ENCODE measurements at places on chromosomes 5 and 9.

DNA sequence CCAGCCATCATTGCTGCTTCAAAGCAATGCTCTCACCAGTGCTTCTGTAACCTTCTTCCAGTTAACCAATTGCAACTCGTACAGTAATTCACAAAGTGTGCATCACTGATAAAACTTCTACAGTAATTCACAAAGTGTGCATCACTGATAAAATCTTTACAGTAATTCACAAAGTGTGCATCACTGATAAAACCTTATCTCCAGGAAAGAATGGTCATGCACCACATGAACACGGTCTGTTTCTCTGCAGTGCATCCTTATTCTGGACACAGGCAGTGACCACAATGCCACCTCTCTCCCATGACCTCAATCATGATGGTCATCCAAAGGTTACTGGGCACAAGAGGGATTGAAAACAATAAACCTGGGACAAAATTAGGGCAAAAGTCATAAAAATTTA lies 153.6 kb downstream of the TSSK1B start:
- no peak for DNase-seq

- DNase-seq, result no peak
Observed at GRCh38 chr5:131218392-131218791, 45.5 kb upstream of the CDC42SE2 start.

GRCh38 chr9:136717399-136717798 lies 5.0 kb downstream of the DIPK1B start:
- DNase-seq, result no peak

- DNase-seq, result no peak
Observed at GRCh38 chr5:180976518-180976917, 12.1 kb upstream of the BTNL3 start.

DNA sequence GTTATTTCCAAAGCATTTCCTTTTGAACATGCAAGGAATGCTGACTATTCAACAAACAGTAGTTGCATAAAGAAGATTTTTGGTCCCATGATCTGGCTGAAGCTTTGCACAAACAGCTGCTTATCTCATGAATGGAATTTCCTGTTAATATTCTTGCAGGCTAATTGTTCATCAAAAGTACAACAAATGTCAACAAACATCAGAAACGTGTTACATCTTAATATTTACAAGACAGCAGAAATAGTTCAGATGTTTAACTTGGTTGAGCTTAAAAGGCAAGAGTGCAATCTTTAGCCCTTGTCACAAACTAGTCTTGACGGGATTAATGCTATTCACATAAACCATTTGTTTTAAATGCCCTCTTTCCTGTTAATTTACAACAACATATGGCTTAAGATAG lies 47.9 kb upstream of the BASP1 start:
- no peak for DNase-seq

DNA sequence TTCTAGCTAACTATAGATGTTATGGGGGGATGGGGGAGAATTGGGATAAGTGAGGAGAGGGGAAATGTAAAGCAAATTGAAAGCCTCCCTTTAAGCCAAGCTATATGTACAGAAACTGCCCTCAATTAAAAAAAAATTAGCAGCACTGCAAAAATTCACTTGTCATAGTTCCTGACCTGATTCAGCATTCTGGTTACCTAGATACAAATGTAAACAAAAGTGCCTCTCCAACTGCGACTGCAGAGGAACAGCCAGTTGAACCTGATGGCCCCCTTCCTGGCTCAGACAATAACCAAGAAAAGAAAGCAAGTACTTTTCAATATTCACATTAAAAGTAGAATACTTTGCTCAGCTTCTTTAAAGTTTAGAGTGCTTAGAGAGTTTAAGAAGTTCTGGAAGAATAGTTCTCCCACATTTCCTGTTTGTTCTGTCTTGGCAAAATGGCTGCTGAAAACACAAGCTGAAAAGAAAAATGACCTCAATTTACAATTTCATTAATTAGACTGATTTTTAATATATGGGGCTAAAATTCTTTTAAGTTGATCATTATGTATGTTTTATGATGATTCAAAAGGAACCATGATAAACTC lies 1.5 kb downstream of the FAM81B start:
- DNase-seq, result peak; percentile 13

GRCh38 chr9:3903906-3904305 lies 378.1 kb upstream of the RFX3 start:
- no peak for DNase-seq

- no peak for DNase-seq
Observed at GRCh38 chr5:109340351-109340750, 69.4 kb downstream of the PJA2 start.

DNA sequence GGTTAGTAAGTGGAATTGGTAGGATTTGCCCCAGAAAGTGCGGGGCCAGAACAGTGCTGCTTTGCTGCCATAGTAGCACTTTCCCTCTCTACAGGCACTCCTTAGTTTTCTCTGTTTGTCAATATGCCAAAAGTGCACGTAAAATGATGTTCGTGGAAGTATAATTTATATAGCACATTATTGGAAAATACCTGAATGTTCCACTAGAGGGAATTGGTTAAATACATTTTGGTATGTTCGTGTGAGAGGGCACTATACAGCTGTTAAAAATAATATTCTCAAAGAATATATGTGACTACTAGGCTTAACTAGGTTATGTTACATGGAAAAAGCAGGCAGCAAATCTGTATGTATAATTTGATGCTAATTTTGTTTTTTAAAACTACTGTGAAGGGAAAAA lies 184.0 kb upstream of the GDNF start:
- DNase-seq, result no peak

DNA sequence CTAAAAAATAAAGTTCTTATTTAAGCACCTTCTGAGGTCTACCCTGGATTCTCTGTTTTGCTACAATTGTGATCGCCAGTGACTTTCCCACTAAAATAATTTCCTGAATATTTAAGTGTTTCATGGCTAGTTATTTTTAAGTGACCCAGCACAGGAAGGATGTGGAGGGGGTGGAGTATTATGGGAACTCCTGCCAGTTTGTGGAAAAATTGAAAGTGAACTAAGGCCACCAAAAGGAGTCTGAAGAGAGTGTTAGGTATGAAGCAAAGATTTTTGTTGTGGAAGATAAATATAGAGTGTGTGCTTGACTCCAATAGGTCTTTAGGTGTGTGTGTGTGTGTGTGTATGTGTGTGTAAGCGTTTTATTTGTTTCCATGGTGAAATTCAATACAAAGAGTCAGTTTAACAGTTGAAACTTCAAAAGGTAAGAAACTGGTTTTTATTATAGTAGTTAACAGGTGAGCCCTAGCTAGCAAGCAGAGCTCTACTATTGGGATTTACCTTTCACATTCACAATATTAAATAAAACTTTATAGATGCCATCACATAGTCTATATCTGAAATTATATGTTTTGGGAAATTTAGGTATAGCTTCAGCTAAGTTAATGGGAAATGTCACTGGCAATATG lies 25.6 kb downstream of the RASGRF2 start:
- DNase-seq, result no peak

DNA sequence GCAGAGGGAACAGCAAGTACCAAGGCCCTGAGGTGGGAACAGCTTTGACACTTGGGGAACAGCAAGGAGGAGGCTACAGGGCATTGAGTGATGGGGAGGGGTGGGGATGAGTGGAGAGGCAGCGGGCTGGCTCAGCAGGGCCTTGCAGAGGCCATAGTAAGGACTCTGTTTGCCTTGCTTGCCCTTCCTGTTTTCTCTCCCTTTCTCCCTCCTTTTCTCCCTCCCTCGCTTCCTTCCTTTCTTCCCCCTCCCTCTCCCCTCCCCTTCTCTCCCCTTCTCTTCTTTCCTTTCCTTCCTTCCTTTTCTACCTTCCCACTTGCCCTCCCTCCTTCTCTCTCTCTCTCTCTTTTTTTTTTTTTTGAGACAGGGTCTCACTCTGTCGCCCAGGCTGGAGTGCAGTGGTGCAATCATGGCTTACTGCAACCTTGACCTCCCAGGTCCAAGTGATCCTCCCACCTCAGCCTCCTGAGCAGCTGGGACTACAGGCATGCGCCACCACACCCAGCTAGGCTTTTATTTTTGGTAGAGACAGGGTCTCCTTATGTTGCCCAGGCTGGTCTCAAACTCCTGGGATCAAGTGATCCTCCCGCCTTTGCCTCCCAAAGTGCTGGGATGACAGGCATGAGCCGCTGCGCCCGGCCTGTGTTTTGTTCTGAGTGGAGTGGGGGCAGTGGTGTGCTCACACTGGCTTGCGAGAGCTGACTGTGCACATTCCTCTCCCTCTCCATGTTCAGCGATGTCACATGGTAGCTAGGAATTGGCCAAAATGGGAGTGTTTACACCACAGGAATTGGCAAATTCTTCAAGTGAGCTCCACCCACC lies 17.1 kb downstream of the IER5L start:
- peak; percentile 41 for DNase-seq

DNA sequence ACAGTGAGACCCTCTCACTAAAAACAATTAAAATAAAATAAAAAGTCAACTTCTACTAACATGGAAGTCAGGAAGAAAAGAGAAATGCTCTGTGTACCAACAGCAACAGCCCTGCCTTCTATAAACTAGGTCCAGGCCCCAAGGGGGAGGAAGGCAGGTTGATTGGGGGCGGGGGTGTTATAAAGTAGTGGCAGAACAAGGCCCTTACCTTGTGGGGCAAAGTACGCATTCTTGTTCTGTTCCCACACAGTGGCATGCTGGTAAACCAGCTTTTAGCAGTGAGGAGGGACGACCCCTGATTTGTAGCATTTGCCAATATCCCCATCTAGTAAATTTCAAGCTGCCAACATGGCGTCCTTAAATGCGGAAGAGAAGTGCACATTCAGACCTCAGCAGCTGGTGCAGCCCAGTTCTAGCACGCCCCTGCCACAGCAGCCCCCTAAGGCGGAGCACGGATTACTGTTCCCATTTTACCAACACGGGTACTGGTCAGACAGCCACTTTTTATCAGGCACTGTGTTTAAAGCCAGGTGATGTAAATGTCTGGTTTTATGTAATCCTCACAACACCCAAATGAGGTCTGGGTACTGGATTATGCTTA lies 69.5 kb downstream of the GTF3C4 start:
- no peak for DNase-seq

DNA sequence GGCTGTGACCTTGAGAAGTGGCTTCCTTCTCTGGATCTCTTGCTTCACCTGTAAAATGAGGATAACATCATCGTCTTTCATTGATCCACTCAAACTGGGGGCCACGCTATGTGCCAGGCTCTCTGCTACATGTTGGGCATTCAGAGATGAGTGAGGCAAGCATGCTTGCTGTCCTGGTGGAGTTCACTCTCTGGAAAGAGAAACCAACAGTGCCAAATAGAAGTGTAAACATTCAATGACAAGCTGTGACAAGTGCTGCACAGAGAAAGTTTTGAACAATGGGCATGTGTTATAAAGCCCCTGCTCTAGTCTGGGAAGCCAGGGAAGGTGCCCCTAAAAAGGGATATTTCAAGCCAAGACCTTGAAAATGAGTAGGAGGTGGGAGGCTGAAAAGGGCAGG lies 50.9 kb upstream of the AFAP1L1 start:
- no peak for DNase-seq

DNA sequence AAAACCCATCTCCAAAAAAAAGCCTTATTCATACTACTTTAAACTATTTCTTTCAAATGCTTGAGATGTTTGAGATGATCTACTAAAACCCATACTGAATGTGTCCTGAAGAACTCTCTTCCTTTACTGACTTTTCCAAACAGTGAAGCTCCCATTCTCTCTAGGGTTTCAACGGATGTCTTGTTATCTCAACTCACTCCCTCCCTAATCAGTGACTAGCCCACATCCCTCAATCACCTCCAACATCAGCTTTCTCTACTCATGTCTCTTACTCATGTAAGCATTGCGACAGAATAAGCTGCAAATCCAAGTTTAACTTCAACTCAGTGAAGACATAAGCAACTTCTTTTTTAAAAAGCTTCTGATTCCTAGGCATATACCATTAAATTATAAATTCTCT lies 42.1 kb downstream of the WDR41 start:
- peak; percentile 44 for DNase-seq

DNA sequence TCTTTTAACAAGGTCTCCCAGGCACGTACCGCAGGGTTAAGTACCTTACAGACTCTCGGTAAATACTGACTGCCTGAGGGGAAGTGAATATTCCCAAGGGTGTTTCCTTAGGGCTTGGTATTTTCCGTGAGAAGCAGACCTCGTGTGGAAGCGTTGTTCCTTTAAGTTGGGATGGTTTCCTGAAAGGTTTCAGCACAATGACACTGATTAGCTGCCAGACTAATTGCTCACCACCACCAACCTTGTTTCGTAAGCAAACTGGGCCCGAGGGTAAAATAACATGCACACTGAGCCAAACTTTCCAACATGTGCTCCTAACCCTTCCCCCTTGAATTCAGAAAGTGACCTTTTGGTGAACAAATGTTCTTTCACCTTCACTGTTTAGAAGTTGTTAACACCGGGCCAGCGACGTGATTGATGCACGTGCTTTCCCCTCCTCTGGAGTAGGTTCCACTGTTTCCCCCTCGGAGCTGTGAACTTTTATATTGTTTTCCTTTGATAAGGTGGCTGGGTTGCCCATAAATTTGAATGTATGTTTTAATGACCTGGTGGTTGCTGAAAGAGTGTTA lies 128.1 kb upstream of the RPS23 start:
- peak; percentile 43 for DNase-seq

DNA sequence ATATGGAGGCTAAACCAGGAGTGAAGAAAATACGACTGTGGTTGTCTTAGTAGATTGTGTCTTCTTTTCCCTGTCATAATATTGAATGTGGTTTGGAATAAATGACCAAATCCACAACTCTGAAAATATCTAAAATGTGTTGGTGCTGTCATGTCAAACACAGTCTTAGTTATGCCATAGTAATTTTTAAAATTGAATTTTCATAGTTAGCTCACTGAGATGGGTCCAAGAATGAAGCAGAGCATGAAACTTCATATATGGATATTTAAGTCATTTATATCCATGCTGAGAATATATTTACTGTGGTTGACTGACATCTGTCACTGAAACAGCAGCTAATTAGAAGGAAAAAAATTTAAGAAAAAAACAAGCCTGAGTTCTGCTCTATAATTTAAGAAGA lies 260.4 kb upstream of the ATP10B start:
- DNase-seq, result no peak

GRCh38 chr5:76690704-76691466 lies 25.0 kb upstream of the F2R start:
- no peak for DNase-seq

Measured in MV-4-11 (cell line).